ENCODE measurements at places on chromosomes 5 and 9. TPM values are rescaled to one million over a fixed set of nuclear protein-coding genes. Genes with fewer than 3 reads are reported as not detected.

The GFI1B gene
- polyA plus RNA-seq: 0.20 TPM

DNA sequence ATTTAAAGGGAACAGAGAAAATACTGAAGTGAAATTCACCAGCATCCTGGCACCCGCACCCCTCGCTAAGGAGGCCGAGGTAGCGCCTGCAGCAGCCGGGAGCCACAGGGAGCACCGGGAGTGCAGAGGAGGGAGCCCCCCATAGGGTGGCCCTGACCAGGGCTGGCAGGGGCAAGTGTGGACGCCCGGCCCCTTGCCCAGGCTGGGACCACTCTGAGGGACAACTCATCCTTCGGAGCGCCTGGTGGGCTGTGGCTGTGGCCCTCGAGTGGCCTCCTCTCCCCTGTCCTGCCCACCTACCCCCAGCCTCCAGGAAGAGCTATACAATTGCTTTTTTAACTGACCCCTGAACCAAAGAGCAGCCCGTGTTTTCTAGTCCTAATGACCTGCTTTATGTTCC is 47.0 kb downstream of the PLEKHG4B start:
- H3K27me3 ChIP-seq: no peaks in the 10 kb centered on the region
- no peak overlapping the region for H3K4me3 ChIP-seq
- DNase-seq: no peak
- no peak overlapping the region for H3K27ac ChIP-seq
- no peaks in the 10 kb centered on the region for H3K4me1 ChIP-seq
- H3K36me3 ChIP-seq: no peaks in the 10 kb centered on the region

DNA sequence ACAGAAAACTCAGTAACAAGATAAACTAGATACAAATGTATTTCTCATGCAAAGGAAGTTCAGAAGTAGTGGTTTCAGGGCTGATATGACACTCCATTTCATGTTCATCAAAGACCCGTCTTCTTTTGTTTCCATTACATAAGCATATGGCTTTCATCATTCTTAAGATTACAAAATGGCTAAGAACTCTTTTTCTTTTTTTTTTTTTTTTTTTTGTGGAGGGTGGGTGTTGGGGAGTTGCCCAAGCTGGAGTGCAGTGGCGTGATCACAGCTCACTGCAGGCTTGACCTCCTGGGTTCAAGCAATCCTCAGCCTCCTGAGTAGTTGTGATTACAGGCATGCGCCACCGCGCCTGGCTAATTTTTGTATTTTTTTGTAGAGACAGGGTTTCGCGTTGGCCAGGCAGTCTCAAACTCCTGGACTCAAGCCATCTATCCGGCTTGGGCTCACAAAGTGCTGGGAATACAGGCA is 22.0 kb upstream of the PTBP3 start:
- no peaks in the 10 kb centered on the region for H3K4me1 ChIP-seq
- H3K4me3 ChIP-seq: no peak overlapping the region
- H3K27ac ChIP-seq: no peak overlapping the region
- DNase-seq: no peak

DNA sequence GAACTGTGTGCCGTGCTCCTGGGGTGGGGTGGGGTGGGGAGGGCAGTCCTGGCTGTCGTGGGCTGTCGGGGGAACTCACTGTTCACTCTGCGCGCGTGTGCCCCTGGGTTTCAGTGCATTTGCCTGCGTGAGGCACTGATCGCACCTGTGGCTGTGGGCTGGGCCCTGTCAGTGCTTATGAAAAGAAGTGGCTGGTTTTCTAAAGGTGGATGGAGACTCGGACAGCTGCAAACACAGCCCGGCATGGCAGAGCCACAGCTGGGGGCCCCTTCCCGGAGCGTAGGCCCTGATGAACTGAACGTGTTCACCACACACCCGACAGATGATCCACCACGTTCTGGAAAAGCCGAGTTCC is 42.7 kb downstream of the NKD2 start:
- H3K4me1 ChIP-seq: no peaks in the 10 kb centered on the region
- H3K36me3 ChIP-seq: peaks cover 13% of the 10 kb centered on the region
- no peak for DNase-seq
- no peaks in the 10 kb centered on the region for H3K27me3 ChIP-seq
- H3K27ac ChIP-seq: no peak overlapping the region
